ENCODE measurements at places on chromosomes 11 and 22. TPM values are rescaled to one million over a fixed set of nuclear protein-coding genes. Genes with fewer than 3 reads are reported as not detected.

The LDLRAD3 gene
- polyA plus RNA-seq: not detected

The OTOG gene
- polyA plus RNA-seq: not detected

The NPAS4 gene
- not detected for polyA plus RNA-seq

The MRPL40 gene
- 75.6 TPM for polyA plus RNA-seq

The HTR3B gene
- not detected for polyA plus RNA-seq

The FGF4 gene
- not detected for polyA plus RNA-seq

The MRGPRX4 gene
- not detected for polyA plus RNA-seq

The TRIM5 gene
- 4.5 TPM for polyA plus RNA-seq

The ZNF215 gene
- 1.4 TPM for polyA plus RNA-seq

The GSTT2B gene
- not detected for polyA plus RNA-seq

The PANX2 gene
- not detected for polyA plus RNA-seq

The ADAMTS15 gene
- not detected for polyA plus RNA-seq

The LDHAL6A gene
- not detected for polyA plus RNA-seq

All from IgD-negative memory B cell (primary cell).